ENCODE measurements at places on chromosomes 12 and 14.

GRCh38 chr12:2463719-2464118, 331.1 kb upstream of the FKBP4 start:
- ATAC-seq, result no peak

DNA sequence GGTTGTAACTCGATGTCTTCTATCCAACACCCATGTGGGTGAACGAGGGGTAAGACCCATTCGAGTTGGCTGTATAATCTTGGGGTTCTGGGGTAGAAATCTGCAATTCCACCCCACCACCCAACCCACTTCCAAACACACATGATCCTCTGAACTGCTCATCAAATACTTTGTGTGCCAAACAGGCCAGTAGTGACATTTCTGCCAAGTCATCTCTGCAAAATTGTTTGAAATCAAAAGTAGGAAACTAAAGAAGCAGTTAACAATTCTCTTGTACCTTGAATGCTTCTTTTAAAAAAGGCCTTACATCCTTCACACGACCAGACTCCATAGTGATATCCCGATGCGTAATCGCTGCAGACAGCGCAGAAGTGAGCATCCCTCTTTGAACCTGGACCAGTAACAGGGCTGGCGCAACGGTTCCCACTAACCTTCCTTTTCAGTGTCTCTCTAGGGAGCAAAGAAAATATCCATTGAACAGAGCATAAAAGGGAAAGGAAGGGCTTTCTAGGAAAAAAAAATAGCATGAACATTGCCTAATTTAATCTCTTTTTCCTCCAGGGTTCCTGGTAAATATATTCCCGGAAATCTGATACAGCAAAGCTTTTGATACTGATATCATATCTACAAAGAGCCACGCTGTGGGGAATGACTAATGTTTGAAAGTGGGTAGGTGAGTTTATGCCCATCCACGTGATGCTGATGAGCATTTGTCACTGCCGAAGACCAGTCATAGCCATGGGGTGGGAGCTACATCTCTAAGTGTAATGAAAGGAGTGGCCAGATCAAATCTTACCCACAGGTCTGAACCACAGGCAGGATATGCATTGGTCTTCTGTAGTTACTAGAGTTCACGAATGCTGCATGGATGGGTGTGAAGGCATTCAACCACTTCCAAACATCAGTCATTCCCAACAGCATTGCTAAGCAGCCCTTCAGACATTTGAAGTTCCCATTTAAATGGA, 14.2 kb downstream of the ESR2 start:
- ATAC-seq, result peak; percentile 99

DNA sequence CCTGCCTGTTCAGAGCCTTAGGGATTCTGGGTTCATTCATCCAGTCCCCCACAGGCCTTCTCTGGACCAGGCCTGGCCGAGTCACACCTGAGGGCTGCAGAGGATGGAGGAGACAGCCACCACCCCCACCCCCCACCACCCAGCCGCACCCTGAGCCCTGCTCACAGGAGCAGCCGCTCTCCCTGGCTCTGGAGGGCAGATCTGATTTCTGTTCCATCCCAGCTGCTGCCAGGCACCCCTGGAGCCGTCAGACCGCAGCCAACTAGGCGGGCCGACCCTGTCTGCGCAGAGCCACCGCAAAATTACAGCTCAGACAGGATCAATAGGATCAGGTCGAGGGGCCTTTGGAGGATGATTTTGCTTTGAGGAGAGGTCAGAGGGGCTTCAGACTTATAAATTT, 154.6 kb upstream of the MYL2 start:
- ATAC-seq, result no peak

GRCh38 chr12:67437011-67437410, 167.9 kb downstream of the CAND1 start:
- no peak for ATAC-seq

DNA sequence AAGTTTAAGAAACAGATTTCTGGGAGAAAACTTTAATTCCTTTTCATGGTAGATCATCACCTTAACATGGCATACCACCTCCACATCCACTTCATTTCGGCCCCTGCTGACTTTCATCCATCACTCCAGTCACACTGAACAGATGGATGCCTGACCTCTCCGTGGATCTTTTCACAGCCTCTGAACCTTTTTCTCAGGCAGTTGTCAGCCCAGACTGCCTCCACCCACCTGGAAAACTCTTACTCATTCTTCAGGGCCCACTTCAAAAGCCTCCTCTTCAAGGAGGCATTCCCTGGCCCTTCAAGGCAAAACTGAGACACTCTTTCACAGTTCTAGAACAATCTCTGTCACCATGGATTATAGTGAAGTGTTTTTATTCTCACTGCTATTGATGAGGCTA, 52.9 kb downstream of the GXYLT1 start:
- ATAC-seq, result no peak

DNA sequence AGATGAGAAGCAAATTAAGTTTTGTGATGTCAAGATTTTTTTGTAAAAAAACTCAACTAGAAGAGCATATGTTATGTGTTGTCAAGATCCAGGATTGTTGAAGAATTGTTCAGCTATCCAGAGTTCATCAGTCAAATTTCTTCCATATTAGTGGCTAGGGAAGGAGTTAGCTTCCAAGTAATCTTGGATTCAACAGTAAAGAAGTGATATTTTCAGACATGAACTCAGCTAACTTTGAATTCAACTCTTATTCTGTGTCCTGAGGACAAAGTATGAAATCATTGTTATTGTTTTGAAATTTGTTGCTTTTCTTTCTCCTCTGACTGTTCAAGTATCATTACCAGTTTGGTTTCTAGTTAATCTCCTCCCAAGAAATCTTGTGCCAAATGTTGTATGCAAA, 589.3 kb upstream of the NOVA1 start:
- no peak for ATAC-seq

DNA sequence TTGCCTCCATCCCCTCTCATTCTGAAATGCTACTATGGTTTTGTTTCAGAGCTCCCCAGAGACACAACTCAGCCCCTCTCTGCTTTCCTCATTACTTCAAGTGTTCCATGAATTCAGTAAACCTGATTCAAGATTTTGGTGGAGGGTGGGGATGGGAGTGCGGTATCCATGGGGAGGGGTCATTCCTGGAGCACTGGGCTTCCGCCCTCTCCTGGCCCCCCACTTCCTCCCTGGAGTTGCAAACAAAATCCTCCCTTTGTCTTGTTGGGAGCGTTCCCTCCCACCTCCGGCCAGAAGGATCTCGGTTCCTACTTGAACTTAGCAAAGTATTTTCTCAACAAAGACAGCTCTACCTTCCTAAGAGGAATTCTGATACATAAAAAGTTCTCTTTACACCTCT, 71.8 kb upstream of the LTA4H start:
- ATAC-seq, result no peak

DNA sequence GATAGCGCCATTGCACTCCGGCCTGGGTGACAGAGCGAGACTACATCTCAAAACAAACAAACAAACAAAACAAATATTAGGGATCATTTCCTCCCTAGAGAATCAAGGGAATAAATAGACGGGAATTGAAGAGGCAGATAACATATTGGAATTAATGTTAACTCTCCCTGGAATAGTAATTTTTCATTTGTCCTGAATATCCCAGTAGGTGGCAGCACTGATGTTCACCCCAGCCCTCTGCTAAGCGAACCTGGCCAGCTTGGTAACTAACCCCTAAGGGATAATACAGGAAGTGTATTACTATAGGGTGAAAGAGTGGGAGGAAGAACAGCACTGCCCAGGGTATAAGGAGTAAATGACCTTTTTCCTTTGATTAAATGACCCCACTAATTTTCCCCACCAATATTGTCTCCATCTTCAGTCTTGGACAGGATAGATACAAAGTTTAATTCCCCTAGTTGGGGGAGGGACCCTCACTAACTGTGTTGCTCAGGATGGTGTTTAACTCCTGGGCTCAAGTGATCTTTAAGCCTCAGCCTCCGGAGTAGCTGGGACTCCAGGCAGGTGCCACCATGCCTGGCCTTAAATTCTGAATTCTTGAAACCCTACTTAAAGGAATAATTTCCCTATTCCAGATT, 40.5 kb downstream of the SLC2A14 start:
- ATAC-seq, result peak; percentile 96

- ATAC-seq, result no peak
These were observed 8.6 kb upstream of the CHD4 start for GRCh38 chr12:6615802-6616201.

- ATAC-seq, result no peak
These were observed 4.2 kb downstream of the RHOF start for GRCh38 chr12:121789233-121789781.

GRCh38 chr12:113479590-113480335, 8.1 kb upstream of the LHX5 start:
- ATAC-seq, result no peak

DNA sequence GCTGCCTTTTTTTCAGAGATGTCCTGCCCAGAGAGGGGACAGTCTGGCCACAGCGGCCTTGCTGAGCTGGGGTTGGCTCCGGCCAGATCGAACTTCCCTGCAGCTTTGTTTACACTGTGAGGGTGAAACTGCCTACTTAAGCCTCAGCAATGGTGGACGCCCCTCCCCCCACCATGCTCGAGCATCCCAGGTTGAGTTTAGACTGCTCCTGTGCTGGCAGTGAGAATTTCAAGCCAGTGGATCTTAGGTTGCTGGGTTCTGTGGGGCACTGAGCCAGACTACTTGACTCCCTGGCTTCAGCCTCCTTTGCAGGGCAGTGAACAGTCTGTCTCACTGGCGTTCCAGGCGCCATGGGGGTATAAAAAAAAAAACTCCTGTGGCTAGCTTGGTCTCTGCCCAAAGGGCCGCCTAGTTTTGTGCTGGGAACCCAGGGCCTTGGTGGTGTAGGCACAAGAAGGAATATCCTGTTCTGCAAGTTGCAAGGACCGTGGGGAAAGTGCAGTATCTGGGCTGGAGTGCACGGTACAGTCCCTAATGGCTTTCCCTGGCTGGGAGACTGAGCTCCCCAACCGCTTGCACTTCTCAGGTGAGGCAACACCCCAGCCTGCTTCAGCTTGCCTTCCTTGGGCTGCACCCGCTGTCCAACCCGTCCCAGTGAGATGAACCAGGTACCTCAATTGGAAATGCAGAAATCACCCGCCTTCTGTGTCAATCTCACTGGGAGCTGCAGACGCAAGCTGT, 79.1 kb downstream of the LRIG3 start:
- no peak for ATAC-seq

- peak; percentile 98 for ATAC-seq
These were observed 25.1 kb downstream of the MOK start for GRCh38 chr14:102279688-102280348.

- ATAC-seq, result no peak
These were observed 72.5 kb upstream of the MAX start for GRCh38 chr14:65174783-65175182.

GRCh38 chr12:101799774-101800173, 31.0 kb downstream of the GNPTAB start:
- ATAC-seq, result peak; percentile 80

GRCh38 chr14:55272922-55273321, 1.7 kb downstream of the FBXO34 start:
- no peak for ATAC-seq
